ENCODE measurements at places on chromosomes 3 and 15.
A peak's percentile ranks its signal among the peaks of the same experiment; 100 is the strongest.

GRCh38 chr15:36230776-36231175, 348.6 kb upstream of the CDIN1 start:
- DNase-seq = no peak

GRCh38 chr3:42229942-42230688, 35.9 kb downstream of the CCK start:
- DNase-seq = no peak

- no peak for DNase-seq
Measured at GRCh38 chr15:44554934-44555723, 18.2 kb downstream of the EIF3J start.

DNA sequence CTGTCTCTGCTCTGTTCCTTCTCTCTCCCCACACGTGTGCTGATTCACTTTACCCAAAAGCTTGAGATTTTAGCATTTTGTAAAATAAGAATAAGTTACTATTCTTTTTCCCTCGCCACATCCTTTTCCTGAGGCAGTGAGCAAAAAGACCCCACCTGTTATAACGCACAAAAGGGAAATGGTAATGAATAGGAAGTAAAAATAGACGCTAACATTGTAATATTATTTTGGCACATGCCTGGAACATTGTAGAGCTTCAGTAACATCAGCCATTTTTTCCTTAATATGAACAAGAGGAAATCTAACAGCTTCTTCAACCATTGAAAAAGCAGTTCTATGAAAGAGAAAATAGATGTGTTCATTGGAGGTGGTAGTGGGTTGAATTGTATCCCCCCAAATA, 40.5 kb downstream of the CD200 start:
- no peak for DNase-seq

DNA sequence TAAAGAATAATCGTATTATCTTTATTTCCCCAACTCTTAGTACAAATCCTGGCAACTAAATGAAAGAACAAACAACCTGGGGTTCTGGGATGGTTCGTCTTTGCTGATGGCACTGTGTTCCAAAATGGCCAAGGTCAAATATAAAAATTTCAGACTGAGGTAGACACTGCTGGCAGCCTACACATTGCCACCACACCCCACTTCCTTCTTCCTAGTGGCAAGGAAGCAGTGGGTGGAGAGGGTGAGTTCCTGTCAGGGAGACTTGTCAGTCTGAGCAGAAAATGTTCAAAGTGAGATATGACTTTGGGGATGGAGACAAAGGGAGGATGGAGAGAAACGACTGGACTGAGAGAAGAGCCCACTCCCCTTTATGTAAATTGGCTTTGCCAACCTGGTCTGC, 69.6 kb downstream of the LMCD1 start:
- DNase-seq = no peak

GRCh38 chr3:54817628-54818027, 110.2 kb downstream of the LRTM1 start:
- DNase-seq = no peak

DNA sequence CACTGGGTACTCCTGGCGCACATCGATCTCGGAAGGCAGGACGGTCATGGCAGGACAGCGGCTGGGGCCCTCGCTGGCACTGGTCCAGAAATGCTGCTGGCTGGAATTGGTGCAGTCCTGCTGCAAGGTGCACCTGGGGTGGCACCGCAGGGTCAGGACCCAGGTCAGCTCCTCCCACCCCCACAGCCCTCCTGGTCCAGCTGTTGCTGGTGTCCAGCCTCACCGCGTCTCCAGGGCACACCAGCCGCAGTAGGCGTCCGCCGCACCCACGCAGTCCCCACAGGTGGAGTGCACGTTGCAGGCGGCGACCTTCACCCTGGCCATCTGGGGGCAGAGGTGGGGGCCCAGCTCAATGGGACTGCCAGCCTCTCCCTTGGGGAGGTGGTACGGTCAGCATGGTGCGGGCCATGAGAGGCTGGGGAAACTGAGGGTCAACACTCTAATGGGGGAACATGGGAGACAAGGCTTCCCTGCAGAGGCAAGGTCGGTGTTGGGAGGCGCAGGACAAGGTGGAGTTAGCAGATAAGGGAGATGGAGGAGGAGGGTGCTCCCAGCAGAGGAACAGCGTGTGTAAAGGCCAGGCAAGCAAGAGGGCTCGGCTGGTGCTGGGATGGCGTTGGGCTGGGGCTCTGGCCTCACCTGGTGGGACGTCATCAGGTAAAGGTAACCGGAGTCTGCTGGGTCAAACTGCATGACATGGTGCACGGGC, 20.4 kb downstream of the PLXND1 start:
- no peak for DNase-seq

GRCh38 chr3:108064293-108064887, 26.4 kb downstream of the CD47 start:
- DNase-seq = no peak

DNA sequence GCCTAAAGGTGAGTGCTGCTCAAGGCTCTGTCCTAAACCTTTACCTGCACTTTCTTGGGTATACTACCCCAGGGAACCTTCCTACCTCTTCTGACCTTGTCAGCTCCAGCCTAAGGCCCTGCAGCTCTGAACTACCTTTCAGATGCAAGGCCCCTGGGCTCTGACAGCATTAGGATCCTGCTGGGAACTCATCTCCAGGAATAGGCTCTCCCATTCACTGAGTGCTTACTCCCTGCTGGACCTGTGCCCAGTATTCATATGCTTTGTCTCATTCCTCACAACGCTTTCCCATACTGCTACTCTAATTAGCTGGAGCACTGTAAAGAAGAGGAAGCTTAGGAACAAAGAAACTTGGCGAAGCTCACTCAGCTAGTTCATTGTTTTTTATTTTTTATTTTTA, 53.8 kb upstream of the RAB6B start:
- DNase-seq = no peak

GRCh38 chr3:112519424-112520001, 20.2 kb upstream of the BTLA start:
- peak; percentile 28 for DNase-seq

DNA sequence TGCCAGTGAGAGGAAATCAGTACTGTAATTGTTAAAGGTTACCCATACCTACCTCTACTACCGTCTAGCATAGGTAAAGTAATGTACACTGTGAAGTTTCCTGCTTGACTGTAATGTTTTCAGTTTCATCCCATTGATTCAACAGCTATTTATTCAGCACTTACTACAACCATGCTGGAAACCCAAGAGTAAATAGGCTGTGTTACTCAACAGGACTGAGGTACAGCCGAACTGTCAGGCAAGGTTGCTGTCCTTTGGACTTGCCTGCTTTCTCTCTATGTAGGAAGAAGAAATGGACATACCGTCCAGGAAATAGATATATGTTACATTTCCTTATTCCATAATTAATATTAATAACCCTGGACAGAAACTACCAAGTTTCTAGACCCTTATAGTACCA, 265.5 kb downstream of the NR2F2 start:
- DNase-seq = no peak

GRCh38 chr15:85361323-85361722, 19.1 kb upstream of the AKAP13 start:
- DNase-seq = no peak
